Activated CD8-positive, alpha-beta memory T cell treated with anti-CD3 and anti-CD28 coated beads, Interleukin-2, amount 50 U/mL, for 48 hours (primary cell): ENCODE measurements at places on chromosomes 16 and 17.

DNA sequence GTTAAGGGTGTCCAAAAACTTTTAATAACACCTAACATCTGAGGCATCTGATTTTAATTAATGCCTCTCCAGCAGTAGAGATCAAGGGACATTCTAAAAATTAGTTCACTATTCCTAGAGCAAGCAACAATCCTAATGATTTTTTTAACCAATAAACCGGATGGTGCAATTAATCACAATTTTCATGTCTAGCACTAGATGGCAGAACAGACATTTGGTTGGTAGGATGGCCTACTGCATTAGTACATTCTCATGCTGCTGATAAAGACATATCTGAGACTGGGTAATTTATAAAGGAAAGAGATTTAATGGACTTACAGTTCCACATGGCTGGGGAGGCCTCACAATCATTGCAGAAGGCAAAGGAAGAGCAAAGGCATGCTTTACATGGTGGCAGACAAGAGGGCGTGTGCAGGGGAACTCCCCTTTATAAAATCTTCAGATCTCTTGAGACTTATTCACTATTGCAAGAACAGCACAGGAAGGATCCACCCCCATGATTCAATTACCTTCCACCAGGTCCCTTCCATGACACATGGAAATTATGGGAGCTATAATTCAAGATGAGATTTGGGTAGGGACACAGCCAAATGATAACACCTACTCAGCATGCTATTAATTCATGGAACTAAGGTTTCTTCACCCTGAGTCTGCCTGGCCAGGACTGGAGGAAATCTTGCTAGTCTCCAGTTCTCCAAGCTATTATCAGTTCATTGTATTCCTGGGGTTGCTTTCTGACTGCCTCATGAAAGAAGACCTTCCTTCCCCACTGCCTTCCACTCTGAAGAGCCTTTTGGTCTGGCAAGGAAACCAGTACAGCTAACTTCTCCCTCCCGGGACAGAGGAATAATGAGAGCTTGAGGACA is 24.8 kb downstream of the HS3ST3A1 start:
- DNase-seq: no peak

GRCh38 chr17:9598661-9599060 is 22.2 kb downstream of the CFAP52 start:
- no peak for DNase-seq

- DNase-seq: no peak
These were observed 10.5 kb downstream of the NXN start for GRCh38 chr17:968812-969730.

DNA sequence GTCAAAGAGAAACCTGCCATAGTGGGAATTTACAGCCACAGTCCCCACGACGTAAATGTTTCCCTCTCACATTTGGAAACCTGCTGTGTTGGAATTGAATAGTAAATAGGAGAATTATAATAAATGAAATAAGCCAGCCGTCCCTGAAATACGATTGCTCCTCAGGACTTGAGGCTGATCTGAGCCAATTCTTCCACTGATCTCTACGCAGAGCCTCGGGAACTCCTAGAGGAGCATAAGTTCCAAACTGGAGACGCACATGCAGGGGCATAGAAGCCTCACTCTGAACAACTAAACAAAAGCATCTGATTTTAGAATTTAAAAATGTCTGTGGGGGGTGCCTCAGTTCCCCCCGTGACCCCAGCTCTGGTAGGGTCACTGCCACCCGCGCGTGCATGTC is 10.2 kb upstream of the TEX19 start:
- DNase-seq: no peak

DNA sequence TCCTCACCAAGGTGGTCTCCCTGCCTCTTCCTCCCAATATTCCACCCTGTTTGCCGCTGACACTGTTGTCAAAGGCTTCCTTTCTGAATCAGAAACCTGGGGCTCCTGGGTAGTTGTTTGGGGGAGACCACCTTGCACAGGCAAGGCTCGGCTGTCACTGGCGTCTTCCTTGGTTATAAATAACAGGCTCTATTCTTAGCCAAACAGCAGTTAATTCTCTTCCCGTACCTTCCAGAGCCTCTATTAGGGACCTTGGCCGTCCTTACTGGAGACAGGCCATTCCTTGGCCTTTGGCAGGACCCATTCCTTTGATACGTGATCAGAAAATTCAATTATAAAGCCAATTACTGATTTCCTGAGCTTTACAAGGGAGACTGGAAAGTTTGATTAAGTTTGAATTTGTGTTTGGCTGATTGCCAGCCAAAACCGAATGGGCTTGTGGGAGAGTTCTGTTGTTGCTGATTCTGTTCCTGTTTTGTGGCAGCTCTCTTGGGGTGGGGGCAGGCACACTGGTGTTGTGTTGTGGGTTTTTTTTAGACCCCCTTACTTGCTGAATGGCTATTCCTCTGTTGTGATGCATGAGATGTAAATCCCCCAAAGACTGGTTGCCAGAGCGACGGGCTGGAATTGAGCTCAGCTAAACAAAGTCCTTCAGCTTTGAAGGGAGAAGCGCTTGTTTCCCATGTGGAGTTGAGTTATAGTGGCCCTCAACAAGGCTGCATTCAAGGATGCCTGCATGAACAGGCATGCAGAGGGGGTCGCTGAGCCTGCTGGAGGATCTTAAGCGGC is 104.6 kb downstream of the GNAO1 start:
- no peak for DNase-seq
